Mononuclear cell (primary cell): ENCODE measurements at places on chromosomes 7 and 10. TPM values are rescaled to one million over a fixed set of nuclear protein-coding genes. Genes with fewer than 3 reads are reported as not detected.

The CCL24 gene
- total RNA-seq = not detected

The CPED1 gene
- total RNA-seq = 4.6 TPM

The CALHM2 gene
- total RNA-seq = 10.3 TPM

The SFRP5 gene
- 0.52 TPM for total RNA-seq

The SORCS3 gene
- total RNA-seq = 2.5 TPM

The LRRD1 gene
- 0.10 TPM for total RNA-seq

The ANAPC16 gene
- total RNA-seq = 92.6 TPM

The CDHR3 gene
- total RNA-seq = 4.4 TPM

The CALML5 gene
- total RNA-seq = not detected

The HOXA10 gene
- total RNA-seq = 0.63 TPM

The NKX1-2 gene
- not detected for total RNA-seq

The RTKN2 gene
- 9.8 TPM for total RNA-seq

The NAT16 gene
- total RNA-seq = not detected
